ENCODE measurements at places on chromosomes 6 and 20. TPM values are rescaled to one million over a fixed set of nuclear protein-coding genes. Genes with fewer than 3 reads are reported as not detected.

- no peak for DNase-seq
These were observed 354.0 kb downstream of the ESR1 start for GRCh38 chr6:152161501-152161900.

DNA sequence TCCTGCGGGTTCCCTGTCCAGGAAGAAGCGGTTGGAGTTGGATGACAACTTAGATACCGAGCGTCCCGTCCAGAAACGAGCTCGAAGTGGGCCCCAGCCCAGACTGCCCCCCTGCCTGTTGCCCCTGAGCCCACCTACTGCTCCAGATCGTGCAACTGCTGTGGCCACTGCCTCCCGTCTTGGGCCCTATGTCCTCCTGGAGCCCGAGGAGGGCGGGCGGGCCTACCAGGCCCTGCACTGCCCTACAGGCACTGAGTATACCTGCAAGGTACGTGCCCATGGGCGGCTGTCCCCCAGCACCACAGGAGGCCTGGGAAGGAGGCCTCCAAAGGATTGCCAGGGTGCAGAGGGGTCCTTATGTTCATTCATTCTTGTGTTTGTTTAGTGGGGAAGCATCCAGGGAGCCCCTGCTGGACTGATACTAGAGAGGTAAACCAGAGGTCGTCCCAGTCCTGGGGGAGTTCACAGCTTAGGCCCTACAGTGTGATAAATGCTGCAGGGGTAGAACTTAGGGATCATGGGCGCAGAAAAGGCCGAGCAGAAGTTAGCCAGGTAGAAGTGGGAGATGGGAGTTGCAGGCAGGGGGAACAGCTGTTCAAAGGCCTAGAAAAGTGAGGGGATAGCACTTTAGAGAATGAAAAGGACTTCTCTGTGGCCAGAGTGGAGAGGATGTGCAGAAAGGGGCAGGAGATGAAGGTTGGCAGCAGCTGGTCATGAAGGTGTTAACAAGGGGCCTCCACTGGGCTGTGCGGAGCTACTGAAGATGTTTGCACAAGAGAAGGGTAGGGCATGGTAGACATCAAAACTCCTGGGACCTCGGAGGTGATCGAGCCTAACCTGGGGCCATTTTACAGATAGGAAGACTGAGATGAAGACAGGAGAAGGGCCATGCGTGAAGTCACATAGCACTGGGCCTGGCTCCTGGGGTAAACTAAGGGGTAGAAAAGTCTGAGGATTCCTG, 7.8 kb downstream of the TRIB3 start:
- no peak for DNase-seq

DNA sequence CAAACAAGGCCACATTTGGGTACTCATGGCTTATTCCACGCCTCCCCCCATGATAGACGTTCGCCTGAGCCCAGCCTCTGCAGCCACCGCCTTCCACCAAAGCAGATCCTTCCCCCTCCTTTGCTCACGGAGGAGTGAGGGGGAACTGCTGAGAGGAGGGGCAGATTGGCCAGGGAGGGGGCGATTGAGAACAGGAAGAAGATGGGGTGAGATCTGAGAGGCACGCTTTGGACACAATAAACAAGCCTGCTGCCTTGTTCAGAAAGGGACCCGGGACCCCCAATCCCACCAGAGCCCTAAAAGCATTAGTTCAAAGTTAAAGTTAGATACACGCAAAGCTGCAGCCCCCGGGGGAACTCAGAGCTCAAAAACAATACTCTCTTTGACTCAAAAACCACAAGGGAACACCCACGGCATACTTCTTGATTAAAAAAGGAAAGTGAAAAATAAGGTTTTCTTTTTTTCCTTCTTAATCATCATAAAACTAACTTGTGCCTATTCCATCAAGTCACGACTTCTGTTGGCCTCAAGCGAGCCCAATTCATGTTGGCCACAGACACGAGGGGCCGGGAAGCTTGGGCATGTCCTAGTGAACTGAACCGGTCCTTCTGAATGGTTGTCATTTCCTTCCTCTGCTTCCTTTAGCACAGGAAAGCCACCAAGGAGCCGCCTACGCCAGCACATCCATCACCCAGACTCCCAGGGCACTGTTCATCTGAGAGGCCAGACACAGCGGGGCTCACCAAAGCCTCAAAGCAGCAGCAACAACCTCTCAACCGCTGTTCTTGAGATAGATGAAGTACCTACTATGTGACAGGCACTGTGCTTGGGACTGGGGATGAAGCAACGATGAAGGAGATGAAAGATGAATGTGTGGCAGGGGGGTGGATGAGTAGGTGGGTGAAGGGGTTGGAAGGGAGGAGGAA, 44.7 kb downstream of the NFATC2 start:
- no peak for DNase-seq

DNA sequence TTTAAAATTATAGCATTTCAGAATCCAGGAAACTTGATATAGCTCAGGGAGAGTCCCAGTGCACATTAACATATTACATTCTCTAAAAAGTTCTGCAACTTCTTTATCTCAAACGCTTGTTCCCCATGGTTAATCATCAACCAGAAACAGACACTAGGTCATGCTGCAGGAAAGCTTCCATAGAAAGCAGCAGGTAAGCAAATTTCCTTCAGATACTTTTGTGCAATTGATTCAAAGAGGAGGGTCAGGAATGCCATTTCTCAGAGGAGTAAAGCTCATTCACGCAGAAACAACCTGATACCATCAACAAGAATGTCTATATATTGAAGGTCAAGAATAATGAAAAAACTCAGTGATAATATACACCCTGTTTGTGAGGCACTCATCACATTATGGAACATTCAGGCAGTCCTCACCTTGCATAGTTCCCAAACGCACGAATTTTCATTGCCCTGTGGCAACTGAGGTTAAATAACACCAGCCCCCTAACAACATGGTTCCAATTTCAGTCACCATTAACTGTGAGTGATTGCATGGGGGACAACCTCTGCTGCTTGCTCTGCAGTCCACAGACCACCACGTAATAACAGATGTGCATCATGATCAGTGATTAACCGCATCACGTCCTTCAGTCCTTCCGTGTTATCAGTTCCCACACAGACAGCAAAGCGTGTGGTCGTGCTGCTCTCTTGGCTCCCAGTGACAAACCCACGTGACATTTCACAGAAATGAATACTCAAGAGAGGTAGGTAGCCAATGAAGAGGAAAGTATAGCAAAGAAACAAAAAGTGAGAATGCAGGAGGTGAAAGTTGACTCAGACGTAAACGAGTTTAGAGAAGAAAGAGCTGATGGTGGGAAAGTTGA, 95.7 kb downstream of the LY86 start:
- DNase-seq: no peak

DNA sequence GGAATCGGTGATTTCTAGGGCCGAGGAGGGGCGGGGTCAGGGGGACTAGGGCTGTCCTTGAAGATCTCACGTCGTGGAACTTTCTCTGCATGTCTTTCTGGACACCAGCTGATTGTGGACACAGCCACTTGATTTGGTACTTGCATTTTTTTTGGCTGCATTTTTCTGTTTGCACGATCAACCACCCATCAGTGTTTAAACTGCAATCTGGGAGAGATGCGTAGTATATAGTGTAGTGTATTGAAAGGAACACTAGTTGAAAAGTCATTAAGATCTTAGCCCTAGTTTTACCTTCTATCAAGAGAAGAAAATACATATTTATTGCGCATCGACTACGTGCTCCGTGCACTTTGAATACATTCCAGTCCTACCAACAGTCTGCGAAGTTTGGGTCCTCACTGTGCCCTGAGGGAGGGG, 657 bp downstream of the NT5DC1 start:
- no peak for DNase-seq

GRCh38 chr6:138036111-138036510, 71.1 kb downstream of the PERP start:
- DNase-seq: peak; percentile 28

DNA sequence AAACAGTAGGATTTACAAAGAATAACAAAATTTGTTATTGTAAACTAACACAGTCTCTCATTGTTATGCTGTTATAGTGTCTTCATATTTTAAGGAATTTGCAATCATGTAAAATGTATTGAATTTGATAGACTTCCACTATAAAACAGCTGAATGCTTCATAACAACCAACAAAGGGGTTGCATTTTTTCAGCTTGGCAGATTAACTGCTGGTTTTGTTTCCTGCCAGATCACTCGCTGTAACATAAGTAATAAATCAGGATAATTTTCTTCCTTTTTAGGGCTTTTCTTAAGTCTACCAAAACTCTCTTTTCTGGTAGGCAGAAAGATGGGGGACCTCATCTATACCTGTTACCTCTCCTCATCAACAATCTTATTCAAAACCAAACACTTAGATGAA, 169.8 kb downstream of the SAMD5 start:
- no peak for DNase-seq

GRCh38 chr6:158011980-158012566, 30.4 kb downstream of the SYNJ2 start:
- no peak for DNase-seq

- DNase-seq: peak; percentile 81
These were observed 80.4 kb upstream of the BTN3A2 start for GRCh38 chr6:26284537-26285142.

GRCh38 chr6:80454197-80454596, 347.7 kb downstream of the BCKDHB start:
- no peak for DNase-seq

GRCh38 chr6:66699385-66699784, 992.4 kb upstream of the EYS start:
- DNase-seq: no peak

DNA sequence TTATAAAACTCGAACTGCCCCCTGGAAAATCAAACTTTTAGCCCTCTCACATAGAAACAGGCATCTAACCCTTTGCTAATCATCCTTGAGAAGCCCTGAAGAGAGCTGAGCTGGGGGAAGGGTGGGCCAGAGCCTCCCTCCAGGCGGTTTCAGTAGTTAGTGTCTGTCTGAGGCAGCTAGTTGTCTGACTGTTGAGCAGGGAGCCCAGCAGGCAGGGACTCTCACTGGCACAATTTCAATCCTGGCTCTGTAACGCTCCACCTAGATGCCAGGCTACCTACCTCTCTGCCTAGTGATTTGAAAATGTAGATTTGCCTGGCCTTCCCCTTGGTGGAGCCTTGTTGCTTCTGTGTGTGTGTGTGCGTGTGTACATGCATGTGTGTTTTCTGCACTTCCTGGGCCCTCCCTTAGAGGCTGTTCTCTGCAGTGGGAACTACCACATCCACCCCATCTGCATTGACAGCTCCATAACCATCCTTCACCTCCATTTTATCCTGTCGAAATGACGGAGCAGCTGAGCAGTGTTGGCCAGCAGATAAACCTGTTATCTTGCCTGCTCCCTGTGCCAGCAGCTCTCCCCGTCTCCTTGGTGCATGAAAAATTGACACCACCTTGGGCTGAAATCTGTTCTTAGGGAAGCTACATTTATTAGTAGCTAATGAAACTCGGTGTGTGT, 69.6 kb upstream of the VSTM2L start:
- no peak for DNase-seq

GRCh38 chr6:20566109-20566508, 31.9 kb downstream of the CDKAL1 start:
- no peak for DNase-seq

DNA sequence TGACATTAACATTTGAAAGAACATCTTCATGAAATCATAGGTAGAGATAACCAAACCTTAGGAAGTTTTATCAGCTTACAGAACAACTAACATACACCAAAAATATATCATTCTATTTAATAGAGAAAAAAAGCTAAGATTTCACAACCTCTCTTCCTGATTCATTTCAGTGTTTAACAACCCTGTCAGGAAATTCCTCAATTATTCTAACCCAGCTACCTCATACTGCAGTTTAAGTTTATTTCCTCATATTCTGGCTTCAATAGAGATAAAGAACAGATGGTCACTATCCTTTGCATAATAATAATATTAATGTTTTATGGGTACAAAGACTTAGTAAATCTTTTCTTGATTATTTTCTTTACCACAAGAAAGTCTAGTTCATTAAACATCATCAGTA, 112.9 kb upstream of the HSF2 start:
- no peak for DNase-seq

- no peak for DNase-seq
These were observed 179.8 kb downstream of the DTNBP1 start for GRCh38 chr6:15483060-15483459.

- no peak for DNase-seq
These were observed 128.0 kb upstream of the MCHR2 start for GRCh38 chr6:100121854-100122609.

DNA sequence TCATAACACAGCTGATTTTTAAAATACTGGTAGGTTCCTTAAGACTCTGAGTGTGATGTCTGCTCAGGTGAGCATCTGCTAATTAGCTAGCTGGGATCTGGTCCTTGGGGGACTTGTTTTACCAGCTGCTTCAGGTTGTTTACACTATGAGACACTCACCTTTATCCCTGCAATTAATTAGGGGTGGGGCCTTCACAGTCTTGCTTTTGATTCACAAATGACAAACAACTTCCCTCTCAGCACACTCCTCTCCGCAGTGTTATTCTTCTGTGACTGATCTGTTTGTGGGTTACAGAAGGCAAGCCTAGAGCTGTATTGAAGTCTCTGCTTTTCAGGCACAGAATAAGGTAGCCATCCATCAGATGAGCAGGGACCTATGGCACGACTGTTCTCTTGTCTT, 62.0 kb upstream of the CD83 start:
- DNase-seq: peak; percentile 41

DNA sequence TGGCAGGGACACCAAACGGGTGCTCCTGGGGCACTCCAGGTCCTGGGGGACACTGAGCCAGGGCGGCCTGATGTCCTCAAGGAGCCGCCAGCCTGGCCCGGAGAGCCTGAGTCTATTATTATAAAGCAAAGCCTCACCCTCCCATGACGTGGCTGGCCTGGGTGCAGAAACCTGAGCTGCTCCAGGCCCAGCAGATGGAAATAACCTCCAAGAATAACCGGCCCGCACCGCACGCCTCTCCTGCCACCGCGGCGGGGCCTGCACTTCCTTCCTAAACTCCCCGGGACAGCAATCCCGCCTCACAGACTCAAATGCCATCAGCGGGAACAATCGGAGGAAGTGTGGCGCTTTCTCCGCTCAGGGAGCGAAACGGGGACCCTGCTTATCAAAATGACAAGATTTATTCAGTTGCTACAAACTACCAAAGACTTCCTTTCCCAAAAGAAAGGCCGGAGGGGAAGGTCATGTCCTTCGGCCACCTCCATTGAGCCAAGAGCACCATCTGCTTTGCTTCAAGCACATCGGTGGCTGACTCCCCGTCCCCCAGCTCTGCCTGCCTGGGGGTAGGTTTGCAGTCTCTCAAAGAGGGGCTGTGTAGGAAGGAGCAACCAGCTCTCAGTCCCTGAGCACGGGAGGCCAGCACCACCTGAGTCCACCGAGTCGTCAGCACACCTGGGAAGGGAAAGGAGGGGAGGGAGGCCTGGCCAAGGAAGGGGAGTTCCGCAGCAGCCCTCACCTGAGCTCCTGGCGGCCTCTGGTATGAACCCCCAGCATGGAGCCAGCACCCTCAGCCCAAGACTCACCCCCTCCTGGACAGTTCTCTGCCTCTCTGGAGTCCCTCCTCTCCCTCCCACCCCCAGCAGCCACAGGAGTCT, 78.6 kb upstream of the QKI start:
- DNase-seq: peak; percentile 25

GRCh38 chr6:116475141-116475540, 14.0 kb downstream of the CALHM6 start:
- DNase-seq: no peak

- no peak for DNase-seq
These were observed 199.6 kb downstream of the TTLL2 start for GRCh38 chr6:167524261-167525111.

ROMO1 gene
- 127 TPM for total RNA-seq

RNF182 gene
- 9.8 TPM for total RNA-seq

ELOVL5 gene
- 169 TPM for total RNA-seq

HAO1 gene
- not detected for total RNA-seq

GPR63 gene
- 19.6 TPM for total RNA-seq

GCNT2 gene
- total RNA-seq: 135 TPM

SCRT2 gene
- 0.31 TPM for total RNA-seq

PKHD1 gene
- total RNA-seq: 0.07 TPM

PLN gene
- total RNA-seq: not detected

OR2B6 gene
- not detected for total RNA-seq

C6orf141 gene
- total RNA-seq: 4.0 TPM

Measured in GM23338 (cell line).